Astrocyte of the spinal cord (primary cell): ENCODE measurements at places on chromosomes 6 and 20.

GRCh38 chr20:24530131-24530680, 60.8 kb downstream of the SYNDIG1 start:
- no peak for DNase-seq

DNA sequence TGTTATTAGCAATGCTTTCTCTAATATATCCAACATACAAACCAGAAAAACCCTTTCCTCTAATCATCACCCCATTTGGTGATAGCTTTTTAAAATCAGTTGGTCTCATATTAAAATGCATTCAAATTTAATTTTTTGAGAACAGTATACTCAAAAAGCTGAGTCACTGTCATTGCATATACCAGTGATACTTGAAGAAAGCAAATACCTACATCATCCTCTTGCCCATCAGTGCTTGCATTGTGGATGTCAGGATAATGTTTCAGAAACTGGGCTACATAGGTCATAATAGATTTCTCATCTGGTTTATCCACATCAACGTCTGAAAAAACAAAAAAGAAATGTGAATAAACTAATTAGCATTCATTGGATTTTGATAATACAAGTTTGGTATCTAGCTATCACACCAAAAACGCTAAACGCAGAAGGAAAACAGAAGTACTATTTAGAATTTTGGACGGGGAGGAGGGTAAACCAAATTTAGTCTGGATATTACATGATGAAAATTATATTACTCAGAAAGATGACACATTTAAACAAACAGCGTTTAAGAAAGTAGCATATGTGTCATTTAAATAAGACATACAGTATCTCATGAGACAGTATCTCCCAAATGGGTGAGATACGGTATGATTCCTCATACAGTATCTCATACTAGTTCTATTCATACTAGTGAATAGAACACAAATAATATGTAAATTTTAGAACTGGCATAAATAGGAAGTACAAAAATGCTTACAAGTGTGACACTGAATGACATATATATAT, 134.6 kb downstream of the SYNE1 start:
- no peak for DNase-seq

- DNase-seq, result no peak
Measured at GRCh38 chr6:143695969-143696663, 18.4 kb downstream of the PHACTR2 start.

GRCh38 chr6:143374014-143374413, 76.5 kb downstream of the ADAT2 start:
- no peak for DNase-seq

GRCh38 chr6:26243132-26243531, 121.9 kb upstream of the BTN3A2 start:
- no peak for DNase-seq
